Placental pericyte (primary cell): ENCODE measurements at places on chromosomes 2 and 18. TPM values are rescaled to one million over a fixed set of nuclear protein-coding genes. Genes with fewer than 3 reads are reported as not detected.

ELOA2 gene
- not detected in 2 replicates for total RNA-seq

CACNB4 gene
- total RNA-seq, result under 0.01 and 0.14 TPM in 2 replicates

FAM161A gene
- 2.0 and 2.6 TPM in 2 replicates for total RNA-seq

MYO3B gene
- under 0.01 TPM in 2 replicates for total RNA-seq

CRYGC gene
- not detected in 2 replicates for total RNA-seq

CHRNG gene
- total RNA-seq, result not detected in 2 replicates

NDUFS1 gene
- 122 and 123 TPM in 2 replicates for total RNA-seq

LYG1 gene
- 0.44 TPM in 1 of 2 replicates, not detected in the other for total RNA-seq

CRYBA2 gene
- total RNA-seq, result not detected in 2 replicates

ACADL gene
- under 0.01 TPM in 1 of 2 replicates, not detected in the other for total RNA-seq

LAPTM4A gene
- total RNA-seq, result 101 and 126 TPM in 2 replicates
